ENCODE measurements at places on chromosomes 12 and 14.

- no peak for DNase-seq
These were observed 8.8 kb downstream of the SYNDIG1L start for GRCh38 chr14:74417201-74417600.

DNA sequence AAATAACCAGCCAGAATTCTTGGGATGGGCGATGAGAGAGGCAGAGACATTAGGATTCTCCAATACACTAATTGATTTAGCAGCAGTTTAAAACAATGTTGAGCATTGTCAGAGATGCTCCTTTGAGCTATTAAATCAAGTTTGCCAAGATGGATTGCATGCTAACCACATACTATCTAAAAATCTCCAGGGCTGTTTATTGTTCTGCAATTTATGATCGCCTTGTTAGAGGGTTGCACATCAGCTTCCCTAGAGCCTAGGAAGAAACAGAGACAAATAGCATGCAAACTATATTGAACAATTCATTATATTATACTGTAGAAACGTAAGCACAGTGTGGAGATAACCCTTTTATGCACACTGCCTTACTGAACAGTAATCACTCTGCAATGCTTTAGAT, 599.9 kb downstream of the SOX5 start:
- no peak for DNase-seq

DNA sequence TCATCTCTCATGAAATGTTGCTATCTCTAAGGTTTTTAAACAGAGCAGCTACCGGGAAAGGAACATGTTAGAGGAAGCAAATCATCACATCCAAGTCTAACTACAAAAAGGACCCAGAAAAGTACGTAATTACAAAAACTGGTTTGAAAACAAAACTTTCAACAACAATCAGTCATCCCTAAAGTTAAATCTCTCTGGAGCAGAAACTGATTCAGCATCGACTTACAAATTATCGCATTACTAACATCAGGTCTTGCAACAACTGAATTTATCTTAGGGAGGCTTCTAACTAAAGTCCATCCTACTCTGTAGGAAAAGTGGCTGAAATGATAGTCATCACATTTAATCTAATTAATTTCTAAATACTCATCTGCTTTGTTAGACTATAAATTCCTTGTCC, 137.0 kb downstream of the MED13L start:
- DNase-seq, result no peak

DNA sequence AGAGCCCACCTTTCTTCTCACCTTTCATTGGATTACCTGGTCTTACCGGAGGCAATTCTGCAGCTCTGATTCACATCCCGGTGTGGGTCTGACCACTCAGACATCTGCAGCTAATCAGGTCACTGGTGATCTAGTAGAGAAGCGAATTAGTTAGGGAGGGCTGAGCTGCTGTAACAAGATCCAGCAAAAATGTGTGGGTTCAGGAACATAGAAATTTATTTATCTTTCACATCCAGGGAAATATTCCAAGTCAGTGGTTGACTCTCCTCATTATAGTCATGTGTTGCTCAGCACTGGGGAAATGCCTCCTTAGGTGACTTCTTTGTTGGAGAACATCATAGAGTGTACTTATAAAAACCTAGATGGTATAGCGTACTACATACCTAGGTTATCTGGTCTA, 218.7 kb upstream of the PELI2 start:
- no peak for DNase-seq

- DNase-seq, result no peak
These were observed 28.3 kb downstream of the DUSP16 start for GRCh38 chr12:12534166-12534866.

GRCh38 chr12:63964301-63964700, 119.8 kb downstream of the SRGAP1 start:
- no peak for DNase-seq

DNA sequence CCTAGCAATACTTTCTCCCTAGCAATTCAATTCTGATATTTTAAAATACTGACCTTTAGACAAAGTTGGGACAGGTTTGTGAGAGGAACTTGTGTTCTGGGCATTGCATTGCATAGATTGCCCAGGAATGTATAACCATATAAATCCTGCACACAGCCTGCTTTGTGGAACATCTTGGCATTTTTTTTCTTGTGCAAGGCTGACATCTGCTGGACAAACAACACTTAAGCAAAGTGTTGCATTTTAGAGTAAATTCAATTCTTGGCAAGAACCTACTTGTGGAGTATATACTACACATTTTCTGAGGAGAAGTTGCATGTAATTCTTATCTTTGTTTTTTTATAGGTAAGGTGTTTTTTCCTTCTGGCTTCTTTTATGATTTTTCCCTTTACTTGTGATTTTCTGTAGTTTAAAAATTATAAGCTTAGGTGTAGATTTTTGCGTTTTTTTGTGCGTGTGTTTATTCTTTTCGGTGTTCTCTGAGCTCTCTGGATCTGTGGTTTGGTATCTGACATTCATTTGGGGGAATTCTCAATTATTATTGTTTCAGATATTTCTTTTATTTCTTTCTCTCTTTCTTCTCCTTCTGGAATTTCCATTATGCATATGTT, 26.4 kb downstream of the TESPA1 start:
- DNase-seq, result no peak
